ENCODE measurements at places on chromosomes 5 and 9.

- DNase-seq: no peak
Observed at GRCh38 chr5:13658761-13659160, 285.7 kb downstream of the DNAH5 start.

GRCh38 chr9:116806075-116806474, 119.0 kb downstream of the TRIM32 start:
- no peak for DNase-seq

- DNase-seq: no peak
Observed at GRCh38 chr9:99239341-99240060, 17.4 kb downstream of the SEC61B start.

DNA sequence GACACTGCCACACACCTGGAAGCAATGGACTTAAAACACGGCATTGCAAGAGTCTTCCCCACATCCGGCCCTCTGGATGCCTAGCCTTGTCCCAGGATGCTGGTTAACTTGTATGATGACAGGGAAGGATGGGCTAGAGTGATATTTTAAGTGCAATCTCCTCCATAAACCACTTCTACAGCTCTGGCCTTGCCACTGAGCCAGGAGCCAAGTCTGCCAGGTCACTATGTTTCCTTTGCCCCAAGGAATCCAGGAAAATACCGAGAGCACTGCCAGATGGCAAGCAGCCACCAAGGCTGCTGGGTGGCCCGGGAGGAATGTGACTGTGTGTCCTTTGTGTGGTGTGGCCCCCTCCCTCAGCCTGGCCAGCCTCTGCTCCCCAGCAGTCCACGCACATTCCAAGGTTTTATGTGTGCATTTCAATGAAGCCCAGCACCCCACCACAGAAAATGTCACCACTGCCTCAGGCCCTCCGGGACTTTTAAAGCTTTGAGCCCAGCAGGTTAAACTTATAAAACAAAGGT, 106.0 kb downstream of the FRMD3 start:
- no peak for DNase-seq

- DNase-seq: no peak
Observed at GRCh38 chr5:78823196-78823595, 161.9 kb downstream of the ARSB start.

GRCh38 chr9:35001803-35002502, 12.4 kb downstream of the DNAJB5 start:
- no peak for DNase-seq

GRCh38 chr5:63555874-63556273, 406.4 kb downstream of the HTR1A start:
- DNase-seq: no peak

DNA sequence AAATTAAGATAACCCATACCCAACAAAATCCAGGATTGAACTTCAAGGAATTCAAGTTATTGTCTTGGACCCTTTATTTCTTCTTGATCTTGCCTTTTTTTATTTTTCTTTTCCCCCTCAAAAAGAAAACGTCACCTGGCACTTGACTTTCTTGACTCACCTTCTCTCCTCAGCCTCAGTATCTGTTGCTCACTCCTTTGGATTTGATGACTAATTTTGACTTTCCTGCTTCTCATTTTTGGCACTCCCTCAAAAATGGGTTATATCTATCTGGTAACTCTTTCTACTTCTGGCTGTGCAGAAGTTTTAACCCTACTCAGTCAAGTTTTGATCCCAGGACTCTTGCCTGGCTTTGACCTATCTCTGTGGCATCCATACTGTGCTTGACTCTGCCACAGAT, 66.6 kb upstream of the SPATA31D4 start:
- DNase-seq: no peak
